Lung (tissue), 17 donors: ENCODE measurements at places on chromosomes 5 and 9.

GRCh38 chr5:14351086-14351661 lies 208.0 kb downstream of the TRIO start:
- no peak for DNase-seq

DNA sequence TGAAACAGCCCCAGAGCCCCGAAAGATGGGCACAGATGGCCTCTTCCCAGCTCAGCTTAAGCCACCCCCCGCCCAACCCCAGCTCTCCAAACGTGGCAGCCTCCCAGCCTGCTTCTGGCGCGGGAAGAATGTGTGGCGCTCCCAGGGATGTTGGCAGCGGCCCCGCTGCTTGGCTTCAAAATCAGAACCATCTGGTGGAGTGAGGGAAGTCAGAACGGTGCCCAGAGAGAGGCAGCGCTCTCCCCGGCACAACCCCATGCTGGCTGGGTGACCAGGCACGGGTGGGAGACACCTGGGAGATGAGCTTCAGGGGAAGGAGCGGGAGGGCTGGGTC lies 72.7 kb upstream of the ORM1 start:
- DNase-seq = peak; percentile 92

- no peak for DNase-seq
Observed at GRCh38 chr9:104983491-104983890, 55.5 kb upstream of the ABCA1 start.

GRCh38 chr9:104882086-104882485 lies 45.9 kb downstream of the ABCA1 start:
- no peak for DNase-seq

DNA sequence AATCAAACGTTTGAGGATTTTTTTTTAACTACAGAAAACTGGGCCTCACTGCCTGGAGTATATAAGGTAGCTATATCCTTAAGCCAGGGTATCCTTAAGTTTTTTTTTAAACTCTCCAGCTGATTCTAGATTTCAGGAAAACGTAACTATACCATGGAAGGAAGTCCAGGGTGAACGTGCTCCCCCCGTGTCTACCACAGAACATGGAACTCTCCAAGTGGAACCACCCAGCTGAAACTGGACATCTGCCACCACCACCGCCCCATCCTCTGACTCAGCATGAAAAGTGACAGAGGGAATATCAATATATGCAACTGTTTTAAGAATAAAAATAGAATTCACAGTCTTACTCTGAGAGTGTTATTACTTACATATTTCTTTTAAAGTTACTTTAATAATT lies 61.3 kb downstream of the DROSHA start:
- DNase-seq = peak; percentile 38

DNA sequence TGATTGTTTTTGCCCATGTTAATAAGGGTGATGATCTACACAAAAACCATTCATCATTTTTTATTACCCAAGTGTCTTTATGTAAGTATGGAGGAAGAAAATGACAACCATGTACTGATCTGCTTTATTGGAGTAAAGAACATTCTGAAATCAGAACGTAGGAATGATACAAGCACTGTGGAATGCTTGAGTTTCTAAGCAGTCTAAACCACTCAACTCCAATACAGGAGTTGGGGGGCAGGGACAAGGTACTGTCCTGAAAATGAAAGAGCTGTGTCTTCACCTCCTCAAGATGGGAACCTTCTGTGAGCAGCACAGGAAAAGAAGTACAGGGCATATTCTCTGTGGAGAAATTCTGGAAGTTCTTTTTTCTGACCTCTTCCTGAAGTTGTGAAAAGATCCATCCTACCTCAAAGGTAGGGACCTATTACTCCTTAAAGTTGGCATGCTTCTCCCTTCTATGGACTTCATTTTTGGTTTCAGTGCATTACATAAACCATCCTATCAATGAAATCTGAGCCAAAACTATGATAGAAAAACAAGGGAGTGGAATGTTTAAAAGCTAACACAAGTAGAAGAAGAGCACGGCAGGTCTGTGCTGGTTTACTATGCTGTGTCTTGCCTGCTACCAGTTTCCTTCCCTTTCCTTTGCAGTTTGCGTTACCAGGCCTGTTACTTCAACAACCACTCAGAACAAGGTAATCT lies 202.6 kb downstream of the SEMA5A start:
- no peak for DNase-seq

DNA sequence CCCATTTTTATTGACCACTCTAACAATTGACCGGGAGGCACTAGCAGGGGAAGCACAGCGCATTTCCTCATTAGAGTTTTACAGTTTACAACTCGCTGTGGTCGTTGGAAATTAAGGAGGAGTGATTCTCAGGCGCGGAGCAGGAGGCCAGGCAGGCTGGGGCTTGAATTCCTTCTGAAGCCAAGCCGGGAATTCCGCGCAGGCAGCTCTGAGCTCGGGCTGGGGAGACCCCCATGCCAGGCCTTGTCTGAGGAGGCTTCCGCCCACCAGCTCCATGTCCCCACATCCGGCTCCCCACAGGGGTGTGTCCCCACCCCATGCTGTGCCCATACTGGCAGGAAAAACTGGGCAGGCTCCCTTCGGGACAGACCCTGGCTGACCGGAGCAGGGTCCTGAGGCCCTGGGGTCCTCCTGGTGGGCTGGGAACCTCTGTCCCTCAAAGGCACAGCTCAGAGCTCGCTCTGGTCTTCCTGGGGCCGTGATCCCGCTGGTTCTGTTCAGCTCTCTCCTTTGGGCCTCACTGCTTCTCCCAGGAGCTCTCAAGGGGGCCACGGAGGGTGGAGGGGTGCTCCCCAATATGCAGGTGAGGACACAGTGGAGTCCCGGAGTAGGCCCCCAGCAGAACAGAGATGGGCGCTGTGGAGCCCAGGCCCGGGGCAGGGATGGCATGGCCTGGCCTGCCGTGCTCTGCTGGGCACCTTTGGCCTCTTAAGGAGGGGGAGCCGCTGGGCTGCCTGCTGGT lies 1.3 kb upstream of the NRARP start:
- no peak for DNase-seq

GRCh38 chr5:178126556-178126955 lies 4.3 kb upstream of the RMND5B start:
- DNase-seq = no peak

GRCh38 chr5:164202338-164202737 lies 696.9 kb downstream of the MAT2B start:
- peak; percentile 45 for DNase-seq

DNA sequence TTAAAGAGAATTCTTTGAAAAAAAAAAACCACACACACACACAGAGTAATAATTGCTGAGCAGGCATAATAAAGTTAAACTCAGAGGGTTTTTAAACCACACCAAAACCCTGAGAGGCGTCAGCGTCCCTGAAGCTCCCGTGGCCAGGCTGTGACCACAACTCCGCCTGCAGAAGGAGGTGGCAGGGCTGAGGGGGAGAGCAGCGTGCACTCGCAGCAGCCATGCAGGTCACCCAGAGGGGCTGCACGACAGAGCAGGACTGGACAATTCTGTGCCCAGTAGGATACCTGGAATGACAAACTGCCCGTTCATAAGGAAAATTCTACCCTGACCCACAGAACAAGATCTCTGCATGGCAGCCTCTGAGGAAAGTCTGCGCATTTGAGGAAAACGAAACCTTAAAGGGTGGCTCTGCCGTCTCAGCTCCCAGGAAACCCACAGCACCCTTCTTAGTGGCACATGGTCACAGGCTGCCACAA lies 44.0 kb downstream of the ROR2 start:
- no peak for DNase-seq

GRCh38 chr5:143052967-143053682 lies 282.9 kb downstream of the ARHGAP26 start:
- DNase-seq = no peak

DNA sequence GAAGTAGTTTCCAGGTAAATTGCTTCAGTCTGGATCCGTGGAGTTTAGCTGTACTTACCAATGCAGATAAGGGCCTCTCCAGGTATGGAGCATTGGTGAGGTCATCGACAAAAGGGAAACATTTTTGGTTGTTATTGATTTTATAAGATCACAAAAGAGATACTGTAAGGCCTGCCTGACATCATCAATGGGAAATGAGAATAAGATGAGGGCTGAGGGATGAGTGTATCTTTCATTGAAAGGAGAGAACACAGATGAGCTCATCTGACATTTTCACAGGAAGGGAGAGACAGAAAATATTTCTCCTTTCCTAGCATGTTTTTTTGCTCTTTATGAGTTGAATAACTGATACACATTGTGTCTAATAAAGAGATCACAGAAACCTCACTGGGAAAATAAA lies 233.6 kb downstream of the SAXO1 start:
- DNase-seq = no peak

- DNase-seq = no peak
Observed at GRCh38 chr9:133320421-133320881, 15.5 kb downstream of the SURF6 start.

- DNase-seq = no peak
Observed at GRCh38 chr9:123073991-123074422, 40.5 kb downstream of the GPR21 start.

- no peak for DNase-seq
Observed at GRCh38 chr9:108673386-108673785, 182.4 kb downstream of the ACTL7B start.

GRCh38 chr9:136643596-136644342 lies 18.9 kb upstream of the EGFL7 start:
- DNase-seq = no peak

- DNase-seq = no peak
Observed at GRCh38 chr5:12896086-12896485, 991.8 kb upstream of the CTNND2 start.

DNA sequence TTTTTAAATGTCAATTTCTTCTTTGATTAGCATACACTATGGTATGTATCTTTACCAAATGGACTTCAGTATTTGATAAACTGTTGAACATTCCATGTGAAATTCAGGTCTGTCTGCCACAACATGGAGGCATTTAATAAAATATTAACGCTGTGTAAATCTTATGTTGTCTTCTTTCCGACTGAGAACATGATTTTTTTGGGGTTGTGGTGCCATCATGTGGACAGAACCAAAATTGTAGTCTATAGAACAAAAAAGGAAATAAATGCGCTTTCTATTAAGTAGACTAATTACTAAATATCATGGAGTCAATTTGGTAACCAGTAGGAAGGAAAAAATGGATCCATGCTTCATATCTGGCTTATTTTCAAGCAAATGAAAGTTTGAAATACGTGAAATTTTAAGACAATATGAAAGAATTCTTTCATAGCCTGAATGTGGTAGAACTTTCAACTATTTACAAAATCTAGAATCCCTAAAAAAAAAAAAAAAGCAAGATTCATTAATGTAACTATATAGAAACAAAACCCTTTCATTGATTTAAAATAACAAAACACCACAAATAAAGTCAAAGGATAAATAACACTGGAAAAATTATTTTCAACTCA lies 2.8 kb upstream of the PLK2 start:
- peak; percentile 80 for DNase-seq
